ENCODE measurements at places on chromosomes 1 and 21.

DNA sequence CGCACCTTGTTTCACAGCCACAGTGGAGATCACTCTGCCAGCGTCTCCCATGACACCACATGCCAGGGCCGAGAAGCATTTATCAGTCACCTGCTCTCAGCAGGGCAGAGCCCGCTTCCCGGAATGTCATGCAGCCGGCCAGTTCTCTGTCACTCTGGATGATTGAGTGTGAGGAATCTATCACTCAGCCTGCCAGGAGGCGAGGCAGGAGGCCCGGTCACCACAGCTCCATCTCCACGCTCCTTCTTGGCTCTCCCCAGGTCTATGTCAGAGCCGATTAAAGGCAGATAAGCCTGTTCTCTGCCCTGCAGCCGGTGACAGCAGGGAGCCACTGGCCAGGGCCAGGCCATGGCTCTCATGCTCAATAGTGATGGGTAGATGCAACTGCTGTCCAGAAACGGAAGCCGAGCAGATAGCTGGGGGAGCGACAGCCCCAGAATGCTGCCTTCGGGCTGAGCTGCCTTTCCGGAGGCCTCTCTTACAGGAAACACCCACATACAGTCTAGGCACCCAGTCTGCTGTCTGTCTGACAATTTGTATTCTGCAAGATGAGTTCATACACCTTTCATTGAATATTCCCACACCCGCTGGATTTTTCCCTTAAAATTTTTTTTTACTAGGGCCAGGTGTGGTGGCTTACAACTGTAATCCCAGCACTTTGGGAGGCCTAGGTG, 64.1 kb downstream of the ACTL8 start:
- DNase-seq: no peak

DNA sequence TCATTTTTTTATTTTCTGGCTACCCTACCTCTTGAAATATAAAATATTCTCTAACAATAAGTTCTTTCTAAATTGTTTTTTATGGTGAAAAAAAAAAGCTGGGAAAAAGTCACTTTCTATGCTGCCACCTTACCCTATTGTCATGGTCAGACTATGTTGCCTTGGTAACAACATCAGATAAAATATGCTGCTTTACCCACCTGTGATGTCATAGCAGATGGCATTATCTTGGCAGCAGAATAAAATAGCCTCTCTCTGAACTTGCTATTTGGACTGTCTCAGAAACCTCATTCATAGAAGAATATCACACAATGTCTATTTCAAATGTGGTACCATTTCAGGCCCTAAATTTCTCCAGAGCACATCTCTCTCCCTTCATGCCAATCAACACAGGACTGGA, 69.6 kb upstream of the SGIP1 start:
- no peak for DNase-seq

DNA sequence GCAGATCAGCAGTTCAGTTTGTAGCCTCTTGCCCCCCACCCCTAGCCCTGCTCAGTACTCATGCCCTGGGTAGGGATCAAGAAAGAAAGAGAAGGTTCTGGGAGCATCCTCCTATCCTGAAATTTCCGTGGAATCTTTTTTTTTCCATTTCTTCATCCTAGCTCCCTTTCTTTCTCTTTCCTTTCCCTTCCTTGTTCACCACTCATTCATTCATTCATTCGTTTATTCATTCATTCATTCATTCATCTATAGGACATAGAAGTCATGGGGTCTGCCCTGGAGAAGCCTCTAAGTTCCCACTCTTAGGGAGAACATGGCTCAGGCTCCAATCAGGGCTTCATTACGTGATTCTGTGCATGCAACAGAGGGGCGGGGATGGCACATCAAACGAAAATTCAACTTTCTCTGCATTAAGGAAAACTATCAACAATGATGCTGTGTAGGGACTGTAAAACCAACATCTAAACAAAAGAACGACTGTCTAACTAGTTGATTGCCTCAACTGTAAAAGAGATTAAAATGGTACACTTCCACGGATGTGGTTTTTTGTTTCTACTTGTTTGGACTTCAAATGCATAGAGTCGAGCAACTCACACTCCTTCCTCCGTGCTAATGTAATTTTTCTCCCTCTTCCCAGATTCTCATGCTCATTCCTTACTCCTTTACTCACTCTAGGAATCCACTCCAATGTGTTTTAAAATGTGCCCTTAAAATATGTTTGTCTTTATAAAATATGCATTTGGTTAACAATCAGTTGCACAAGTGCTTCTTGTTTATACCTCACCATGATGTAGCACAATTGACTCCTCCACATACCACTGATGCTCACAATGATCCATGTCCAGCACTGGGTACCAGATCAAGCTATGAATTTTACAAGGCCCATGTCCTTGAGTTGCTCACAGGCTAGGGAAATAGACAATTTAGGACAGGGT, 101.2 kb upstream of the SLC2A1 start:
- DNase-seq: no peak

- DNase-seq: no peak
Measured at GRCh38 chr21:29025328-29025713, 853 bp downstream of the USP16 start.

- no peak for DNase-seq
Measured at GRCh38 chr1:245475961-245476516, 321.3 kb downstream of the KIF26B start.

GRCh38 chr1:201686714-201687455, 142.1 kb upstream of the IPO9 start:
- peak; percentile 17 for DNase-seq

- DNase-seq: no peak
Measured at GRCh38 chr1:2210084-2210653, 15.6 kb upstream of the FAAP20 start.

DNA sequence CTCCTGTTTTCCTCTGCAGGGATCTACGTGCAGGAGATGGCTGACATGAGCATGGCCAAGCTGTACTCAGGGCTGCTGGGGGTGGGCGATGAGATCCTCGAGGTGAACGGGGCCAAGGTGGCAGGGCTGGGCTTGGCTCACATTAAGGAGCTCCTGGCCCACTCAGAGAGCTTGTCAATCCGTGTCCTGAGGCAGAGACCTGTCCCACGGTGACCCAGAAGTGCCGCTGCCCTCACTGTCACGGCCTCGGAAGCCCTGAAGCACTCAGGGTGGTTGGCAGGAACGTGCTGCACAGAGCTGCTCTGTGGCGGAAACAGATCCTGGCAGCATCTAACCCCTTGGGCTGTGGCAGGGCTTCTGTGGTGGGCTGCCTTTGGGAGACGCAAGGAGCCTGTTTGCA, 37.6 kb downstream of the KIAA1614 start:
- no peak for DNase-seq

DNA sequence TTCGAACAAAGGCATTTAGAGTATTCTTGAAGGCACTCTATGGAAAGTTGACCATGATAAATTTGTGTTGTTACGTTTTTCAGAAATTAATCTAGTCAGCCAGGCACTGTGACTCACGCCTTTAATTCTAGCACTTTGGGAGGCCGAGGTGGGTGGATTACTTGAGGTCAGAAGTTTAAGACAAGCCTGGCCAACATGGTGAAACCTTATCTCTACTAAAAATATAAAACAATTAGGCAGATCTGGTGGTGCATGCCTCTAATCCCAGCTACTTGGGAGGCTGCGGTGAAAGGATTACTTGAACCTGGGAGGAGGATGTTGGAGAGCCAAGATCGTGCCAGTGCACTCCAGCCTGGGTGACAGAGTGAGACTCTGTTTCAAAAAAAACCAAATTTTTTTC, 130.6 kb upstream of the BRINP3 start:
- no peak for DNase-seq

DNA sequence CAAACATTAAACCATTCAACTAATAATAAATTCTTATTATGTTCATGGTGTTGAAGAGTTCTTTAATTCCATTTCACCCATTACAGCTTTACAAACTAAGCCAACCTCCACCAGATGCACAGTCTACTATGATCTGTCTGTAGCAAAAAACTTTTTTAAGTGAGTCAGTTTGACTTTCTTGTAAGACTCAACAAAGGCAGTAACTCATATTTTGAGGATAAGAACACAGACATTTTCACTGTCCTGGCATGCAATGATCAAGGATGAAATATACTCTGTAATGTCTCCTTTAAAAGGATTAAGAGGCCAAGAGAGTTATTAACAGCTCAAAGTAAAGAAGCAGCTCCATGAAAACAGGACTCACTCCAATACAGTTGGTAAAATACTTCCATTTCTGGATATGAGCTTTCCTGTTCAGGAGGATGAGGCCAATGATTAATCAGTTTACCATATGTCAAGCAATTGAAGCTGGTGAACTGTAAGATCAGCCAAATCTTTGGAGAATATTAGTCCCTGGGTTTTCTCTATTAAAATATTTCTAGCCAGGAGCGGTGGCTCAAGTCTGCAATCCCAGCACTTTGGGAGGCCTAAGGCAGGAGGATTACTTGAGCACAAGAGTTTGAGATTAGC, 20.6 kb downstream of the XKR8 start:
- DNase-seq: no peak

GRCh38 chr1:164228928-164229327, 330.1 kb upstream of the PBX1 start:
- DNase-seq: no peak

DNA sequence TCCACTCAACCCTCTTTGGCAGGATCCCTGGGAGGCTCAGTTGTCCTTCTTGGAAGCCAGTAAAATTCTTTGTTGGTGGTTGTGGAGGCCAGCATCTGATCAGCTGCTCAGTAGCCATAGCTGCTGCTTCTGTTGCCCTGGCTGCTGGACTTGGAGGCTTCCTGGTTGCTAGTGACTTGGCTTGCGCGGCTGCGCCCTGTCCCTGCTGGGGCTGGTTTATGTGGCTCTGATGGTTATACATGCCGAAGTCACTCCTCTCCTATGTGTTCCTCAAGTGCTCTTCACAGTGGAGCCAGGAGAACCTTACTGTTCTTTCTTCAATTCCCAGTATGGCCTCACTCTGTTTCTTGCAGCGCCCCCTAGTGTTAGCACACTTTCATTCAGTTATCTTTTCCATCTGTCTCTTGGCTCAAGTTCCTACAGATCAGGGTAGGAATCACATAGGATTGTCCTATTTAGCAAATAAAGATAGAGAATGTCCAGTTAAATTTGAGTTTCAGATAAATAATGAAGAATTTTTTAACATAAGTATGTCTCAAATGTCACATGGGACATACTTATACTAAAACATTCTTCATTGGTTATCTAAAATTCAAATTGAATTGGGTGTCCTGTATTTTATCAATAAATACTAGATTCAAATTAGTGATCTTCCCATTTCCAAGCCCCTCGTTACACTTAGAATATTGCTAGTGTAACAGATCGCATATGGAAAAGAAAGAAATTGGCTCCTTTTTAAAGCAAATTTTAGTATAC, 176.5 kb downstream of the TGFB2 start:
- DNase-seq: no peak

GRCh38 chr1:10665226-10665625, 131.2 kb downstream of the CASZ1 start:
- DNase-seq: no peak

GRCh38 chr1:4062041-4062440, 162.0 kb upstream of the C1orf174 start:
- DNase-seq: no peak

- no peak for DNase-seq
Measured at GRCh38 chr1:17260738-17261137, 11.8 kb downstream of the PADI3 start.

- DNase-seq: no peak
Measured at GRCh38 chr1:66916320-66916719, 8.3 kb downstream of the DNAI4 start.

DNA sequence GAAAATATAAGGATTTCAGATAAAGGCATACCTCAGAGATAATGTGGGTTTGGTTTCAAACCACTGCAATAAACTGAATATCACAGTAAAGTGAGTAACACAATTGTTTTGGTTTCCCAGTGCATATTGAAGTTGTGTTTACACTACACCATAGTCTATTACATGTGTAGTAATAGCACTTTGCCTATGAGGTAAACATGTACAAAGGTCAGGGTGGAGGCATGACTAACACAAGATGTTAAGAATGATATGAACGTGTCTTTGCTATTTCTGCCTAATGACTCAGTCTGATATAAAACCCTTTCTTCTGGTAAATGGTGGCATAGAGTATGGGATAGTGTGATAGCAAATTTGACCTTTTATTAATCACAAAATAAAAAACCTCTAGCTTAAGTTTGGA, 621.5 kb upstream of the ADGRL2 start:
- no peak for DNase-seq

- no peak for DNase-seq
Measured at GRCh38 chr1:168720839-168721238, 8.2 kb downstream of the DPT start.

GRCh38 chr1:209619696-209620486, 32.3 kb downstream of the LAMB3 start:
- no peak for DNase-seq

- no peak for DNase-seq
Measured at GRCh38 chr1:57440096-57440495, 16.2 kb upstream of the DAB1 start.

GRCh38 chr1:201265756-201266155, 17.6 kb upstream of the PKP1 start:
- no peak for DNase-seq

DNA sequence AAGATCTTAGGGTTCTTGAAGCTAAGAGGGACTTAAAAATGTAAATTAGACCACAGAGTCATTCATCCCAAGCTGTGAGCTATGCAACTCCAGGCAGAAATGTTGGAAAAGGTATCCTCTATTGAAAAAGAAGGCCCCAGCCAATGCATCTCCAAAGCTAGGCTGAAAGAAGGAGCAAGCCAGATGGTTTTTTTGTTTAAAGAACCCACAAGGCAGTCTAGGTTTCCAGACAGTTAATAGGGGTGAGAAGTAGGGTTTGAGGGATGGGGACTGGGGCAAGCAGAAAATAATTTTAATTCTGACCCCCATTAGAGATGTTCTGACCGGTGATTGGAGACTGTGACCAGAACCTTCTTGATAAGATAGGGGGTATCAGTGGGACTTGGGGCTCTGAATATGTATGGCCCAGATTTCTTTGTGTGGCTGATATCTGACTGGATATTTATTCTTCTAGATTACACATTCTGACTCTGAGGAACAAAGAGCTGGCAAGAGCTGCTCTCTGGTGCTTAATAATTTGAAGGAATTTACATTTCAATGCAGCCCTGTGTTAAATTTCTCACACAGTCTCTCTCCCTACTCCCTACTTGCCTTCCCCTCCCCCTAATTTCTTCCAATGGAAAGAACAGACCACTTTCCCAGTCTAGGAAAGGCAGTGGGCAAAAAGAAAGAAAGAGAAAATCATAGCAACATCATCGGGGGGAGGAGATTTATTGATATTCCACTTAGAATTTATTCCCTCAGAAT, 104.9 kb downstream of the NUF2 start:
- DNase-seq: no peak

DNA sequence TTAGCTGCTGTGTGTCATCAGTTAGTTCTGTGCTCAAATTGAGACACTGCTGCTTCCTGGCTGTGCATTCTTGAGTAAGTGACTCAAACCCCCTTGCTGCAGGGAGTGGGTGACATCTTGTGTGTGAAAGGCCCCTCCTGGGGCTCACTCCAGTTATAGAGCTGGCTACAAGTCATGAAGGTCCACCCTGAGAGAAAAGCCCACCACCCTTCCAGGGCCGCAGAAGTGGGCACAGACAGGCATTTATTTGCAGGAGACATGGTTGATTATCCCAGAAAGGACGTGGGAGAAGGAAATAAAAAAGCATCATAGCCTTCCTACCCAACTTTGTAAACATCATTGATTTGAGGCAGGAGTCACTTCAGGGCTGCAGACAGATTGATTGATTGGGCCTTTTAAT, 550.6 kb downstream of the MATN1 start:
- no peak for DNase-seq
